Activated CD4-positive, alpha-beta T cell treated with anti-CD3 and anti-CD28 coated beads, Interleukin-2, amount 50 U/mL, for 4 hours (primary cell): ENCODE measurements at places on chromosomes 2 and 18.

DNA sequence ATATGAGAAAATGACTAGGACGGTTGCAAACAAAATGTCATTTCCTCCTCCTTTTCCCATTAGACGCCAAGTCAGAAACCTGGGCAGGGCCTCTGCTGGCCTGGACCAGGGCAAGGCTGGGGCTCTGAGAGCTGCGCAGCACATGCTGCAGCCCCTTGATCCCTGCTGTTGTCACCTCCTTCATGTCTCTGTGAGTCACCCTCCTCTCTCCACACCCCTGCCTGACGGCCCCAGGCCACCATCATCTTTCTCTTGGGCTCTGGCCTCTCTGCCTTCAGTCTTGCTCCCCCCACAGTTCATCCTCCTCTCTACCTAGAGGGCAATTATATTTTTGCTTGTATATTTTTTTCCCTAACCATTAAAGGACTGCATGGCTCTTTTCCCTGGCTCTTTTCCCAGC lies 10.0 kb downstream of the FLACC1 start:
- DNase-seq = no peak

DNA sequence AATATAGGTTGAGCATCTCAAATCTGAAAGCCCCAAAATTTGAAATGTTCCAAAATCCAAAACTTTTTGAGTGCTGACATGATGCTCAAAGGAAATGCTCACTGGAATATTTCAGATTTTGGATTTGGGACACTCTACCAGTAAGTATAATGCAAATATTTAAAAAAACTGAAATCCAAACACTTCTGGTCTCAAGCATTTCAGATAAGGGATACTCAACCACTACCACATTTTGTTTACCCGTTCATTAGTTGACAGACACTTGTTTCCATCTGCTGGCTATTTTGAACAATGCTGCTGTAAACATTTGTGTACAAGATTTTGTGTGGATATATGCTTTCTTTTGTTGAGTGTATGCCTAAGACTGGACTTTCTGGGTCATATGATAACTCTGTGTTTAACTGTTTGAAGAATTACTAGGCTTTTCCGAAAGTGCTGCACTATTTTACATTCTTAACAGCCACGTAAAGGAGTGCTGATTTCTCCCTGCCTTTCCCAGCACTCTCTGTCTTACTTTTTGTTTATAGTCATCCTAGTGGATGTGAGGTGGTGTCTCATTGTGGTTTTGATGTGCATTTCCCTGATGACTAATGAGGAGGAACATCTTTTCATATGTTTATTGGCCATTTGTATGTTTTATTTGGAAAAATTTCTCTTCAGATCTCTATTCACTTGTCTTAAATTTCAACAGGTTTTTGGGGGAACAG lies 19.5 kb upstream of the DCDC2C start:
- DNase-seq = no peak

DNA sequence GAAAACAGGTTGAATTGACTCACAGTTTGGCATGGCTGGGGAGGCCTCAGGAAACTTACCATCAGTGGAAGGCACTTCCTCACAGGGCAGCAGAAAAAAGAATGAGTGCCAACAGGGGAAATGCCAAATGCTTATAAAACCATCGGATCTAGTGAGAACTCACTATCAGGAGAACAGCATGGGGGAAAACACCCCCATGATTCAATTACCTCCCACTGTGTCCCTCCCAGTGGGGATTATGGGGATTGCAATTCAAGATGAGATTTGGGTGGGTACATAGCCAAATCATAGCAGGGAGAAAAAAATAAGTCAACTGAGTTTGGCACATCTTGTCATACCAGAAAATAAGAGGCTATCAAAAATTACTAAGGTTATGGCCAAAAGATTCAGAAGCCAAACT lies 96.3 kb downstream of the TRIP12 start:
- DNase-seq = no peak

- DNase-seq = no peak
Measured at GRCh38 chr2:180990794-180991193, 10.4 kb downstream of the UBE2E3 start.

- DNase-seq = no peak
Measured at GRCh38 chr2:236627841-236628240, 58.2 kb downstream of the ACKR3 start.
